ENCODE measurements at places on chromosomes 7 and 10. TPM values are rescaled to one million over a fixed set of nuclear protein-coding genes. Genes with fewer than 3 reads are reported as not detected.

The SLC39A12 gene
- not detected for total RNA-seq

The FXYD4 gene
- not detected for total RNA-seq

The TCF7L2 gene
- total RNA-seq: 7.4 TPM

The GRID2IP gene
- not detected for total RNA-seq

The NKX2-3 gene
- not detected for total RNA-seq

The VCL gene
- total RNA-seq: 211 TPM

The NOD1 gene
- total RNA-seq: 11.9 TPM

The METTL27 gene
- total RNA-seq: 4.5 TPM

The ZCWPW1 gene
- 0.81 TPM for total RNA-seq

The OR13A1 gene
- total RNA-seq: not detected

The ACHE gene
- 0.16 TPM for total RNA-seq

The BLNK gene
- total RNA-seq: not detected

The MYL7 gene
- not detected for total RNA-seq

The WDR86 gene
- total RNA-seq: not detected

The HOXA6 gene
- not detected for total RNA-seq

The RP9 gene
- total RNA-seq: 6.3 TPM

The CH25H gene
- not detected for total RNA-seq

The GRM3 gene
- total RNA-seq: not detected

The AEBP1 gene
- total RNA-seq: 28.5 TPM

The NME8 gene
- not detected for total RNA-seq

The SMKR1 gene
- not detected for total RNA-seq

The INA gene
- total RNA-seq: 0.36 TPM

The ANKRD7 gene
- not detected for total RNA-seq

The ESYT2 gene
- total RNA-seq: 72.3 TPM

The EPHA1 gene
- not detected for total RNA-seq

The SEMA3E gene
- not detected for total RNA-seq

The PHKG1 gene
- not detected for total RNA-seq

The ZNF107 gene
- total RNA-seq: 2.0 TPM

All from cardiac atrium fibroblast (primary cell).